ENCODE measurements at places on chromosomes 3 and 15.

DNA sequence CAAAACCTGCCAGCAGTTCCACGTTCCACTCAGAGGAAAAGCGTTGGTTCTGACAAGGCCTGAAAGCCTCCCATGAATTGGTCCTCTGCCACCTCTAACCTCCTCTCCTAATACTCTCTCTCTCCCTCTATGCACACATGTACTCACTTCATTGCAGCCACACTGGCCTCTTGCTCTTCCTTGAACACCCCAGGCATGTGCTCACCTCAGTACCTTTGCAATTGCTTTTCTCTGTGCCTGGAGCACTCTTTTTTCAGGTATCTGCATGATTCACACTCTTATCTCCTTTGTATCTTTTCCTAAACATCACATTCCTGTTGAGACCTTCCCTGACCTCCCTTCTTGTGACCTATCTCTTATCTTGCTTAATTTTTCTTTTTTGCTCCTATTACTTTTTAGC, 178.2 kb upstream of the FEZF2 start:
- no peak for DNase-seq

DNA sequence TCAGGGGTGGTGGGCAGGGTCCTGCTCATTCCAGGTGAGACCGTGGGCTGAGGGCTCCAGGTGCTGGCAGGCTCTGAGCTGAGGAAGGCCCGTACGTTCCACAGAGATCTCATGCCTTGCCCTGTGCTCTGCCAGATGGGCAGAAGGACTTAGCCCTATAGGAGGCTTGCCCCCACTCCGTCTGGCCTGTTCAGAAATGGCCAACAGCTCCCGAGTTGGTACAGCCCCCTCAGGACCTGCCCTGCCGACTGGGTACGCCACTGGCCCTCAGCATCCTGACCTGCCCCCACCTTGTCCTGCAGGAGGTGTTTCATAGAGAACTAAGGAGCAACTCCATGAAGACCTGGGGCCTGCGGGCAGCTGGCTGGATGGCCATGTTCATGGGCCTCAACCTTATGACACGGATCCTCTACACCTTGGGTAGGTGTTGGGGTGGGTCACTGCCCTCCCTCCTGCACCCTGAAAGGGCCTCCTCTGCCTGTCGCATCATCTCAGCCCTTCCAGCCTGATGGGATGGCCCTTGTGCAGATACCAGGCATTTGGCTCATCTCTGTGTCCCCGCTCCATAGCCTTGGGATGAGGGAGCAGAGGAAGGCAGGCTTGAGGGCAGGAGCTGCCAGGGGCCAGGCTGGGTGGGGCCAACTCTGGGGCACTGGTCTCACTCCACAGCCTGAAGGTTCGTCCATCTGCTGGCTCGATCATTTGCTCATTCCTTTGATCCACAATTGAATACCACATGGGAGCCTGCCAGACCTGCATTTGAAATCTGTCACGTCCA, 14.2 kb downstream of the TMEM43 start:
- no peak for DNase-seq

DNA sequence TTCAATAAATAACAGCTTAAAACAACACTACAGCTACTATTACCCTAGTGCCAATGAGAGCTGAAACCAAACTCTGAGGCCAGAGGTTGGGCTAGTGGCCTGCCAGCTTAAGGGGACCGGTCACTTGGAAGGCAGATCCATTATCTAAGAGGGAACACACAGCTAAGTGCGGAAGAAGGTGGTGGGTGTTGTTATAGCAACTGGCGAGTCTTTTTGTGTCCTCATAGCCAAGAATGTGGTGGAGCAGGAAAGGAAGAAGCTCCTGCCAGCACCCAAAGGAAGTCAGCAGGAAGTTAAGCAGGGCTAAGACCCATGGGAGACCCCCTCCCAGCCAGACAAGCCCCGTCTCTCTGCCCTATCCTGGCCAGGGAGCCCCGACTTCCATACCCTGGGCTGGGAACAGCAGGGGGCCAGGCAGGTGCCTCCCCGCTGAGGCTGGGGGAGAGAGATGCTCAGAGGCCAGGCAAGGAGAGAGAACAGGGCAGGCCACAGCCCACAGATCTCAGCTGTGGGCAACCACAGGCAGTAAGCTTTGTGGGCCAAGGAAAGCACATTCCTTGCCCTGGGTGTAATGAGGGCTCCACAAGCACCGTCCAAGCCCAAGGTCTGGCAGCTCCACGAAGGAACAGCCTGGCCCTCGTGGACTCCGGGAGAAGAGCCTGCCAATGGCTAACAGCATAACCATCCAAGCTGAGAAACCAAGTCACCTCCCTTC, 34.0 kb upstream of the HRH1 start:
- DNase-seq: no peak

GRCh38 chr15:92715758-92716157, 60.2 kb upstream of the FAM174B start:
- DNase-seq: no peak

DNA sequence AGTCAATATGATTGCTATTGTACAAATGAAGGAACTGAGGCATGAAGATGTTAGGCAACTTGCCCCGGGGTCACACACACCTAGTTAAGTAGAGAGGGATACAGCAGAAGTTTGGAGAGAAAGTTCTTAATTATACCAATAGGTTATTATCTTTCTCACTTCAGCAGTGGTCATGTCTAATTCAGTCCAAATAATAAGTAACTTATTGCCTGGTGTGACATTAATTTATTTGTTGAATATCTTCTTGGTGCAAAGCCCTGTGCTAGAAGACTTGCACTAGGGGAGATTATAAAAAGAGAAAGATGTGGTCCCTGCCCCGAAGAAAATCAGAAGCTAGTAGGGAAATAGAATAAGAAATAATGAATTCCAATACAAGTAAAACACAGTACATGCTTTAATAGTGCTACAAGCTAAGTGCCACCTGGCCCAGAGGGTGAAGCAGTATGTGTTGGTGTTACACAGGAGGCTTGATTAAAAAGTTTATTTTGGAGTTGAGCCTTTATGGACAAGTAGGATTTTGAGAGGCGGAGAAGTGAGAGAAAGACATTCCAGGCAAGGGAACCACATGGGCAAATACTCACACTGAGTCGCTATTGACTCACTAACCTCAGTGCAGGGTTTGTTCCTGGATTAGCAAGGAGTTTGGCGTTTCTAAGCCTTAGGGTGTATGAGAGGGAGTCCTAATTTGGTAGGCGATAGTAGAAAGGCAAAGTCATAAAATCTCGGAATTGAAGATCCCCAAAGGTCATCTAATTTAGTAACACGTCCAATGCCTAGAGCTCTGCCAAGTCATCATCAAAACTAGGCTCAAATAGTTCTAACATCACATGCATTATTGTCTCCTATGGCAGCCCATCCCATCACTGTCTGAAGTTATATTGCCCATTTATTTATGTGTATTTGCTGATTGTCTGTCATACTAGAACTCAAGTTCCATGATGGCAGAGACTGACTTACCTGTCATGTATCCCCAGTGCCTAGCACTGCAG, 19.2 kb upstream of the GSK3B start:
- DNase-seq: no peak

GRCh38 chr3:197329382-197329781, 31.0 kb upstream of the DLG1 start:
- no peak for DNase-seq

DNA sequence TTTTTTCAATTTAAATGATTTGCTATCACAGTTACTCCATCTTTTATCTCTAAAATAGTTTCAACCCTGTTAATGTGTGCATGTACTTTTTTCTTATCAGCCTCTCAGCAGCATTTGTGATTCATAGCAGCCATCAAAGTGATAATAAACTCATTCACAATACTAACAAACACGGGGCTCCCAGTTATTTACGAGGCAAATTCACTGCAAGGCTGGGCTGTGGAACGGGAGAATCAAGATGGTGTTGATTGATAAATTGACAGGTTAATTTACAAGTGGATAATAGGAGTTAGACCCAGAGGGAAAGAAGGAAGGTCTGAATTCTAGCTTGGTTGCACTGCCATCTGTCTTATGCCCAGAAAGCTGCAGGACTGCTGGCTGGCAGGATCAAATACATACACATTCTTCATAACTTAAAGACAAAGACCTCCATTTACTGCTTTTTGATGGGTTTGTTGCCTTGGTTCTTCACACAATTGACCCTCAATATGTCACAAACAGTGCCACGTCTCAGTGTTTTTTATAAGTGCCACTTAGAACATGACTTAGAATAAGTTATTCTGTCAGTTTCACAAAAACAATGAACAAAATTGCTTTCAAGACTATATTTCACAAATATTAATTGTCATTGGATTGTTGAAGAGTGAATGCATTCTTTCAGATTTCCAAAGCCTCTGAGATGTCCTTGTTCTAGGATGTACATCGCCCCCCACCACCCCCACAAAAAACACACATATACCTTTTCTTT, 562.8 kb downstream of the NR2F2 start:
- DNase-seq: no peak

DNA sequence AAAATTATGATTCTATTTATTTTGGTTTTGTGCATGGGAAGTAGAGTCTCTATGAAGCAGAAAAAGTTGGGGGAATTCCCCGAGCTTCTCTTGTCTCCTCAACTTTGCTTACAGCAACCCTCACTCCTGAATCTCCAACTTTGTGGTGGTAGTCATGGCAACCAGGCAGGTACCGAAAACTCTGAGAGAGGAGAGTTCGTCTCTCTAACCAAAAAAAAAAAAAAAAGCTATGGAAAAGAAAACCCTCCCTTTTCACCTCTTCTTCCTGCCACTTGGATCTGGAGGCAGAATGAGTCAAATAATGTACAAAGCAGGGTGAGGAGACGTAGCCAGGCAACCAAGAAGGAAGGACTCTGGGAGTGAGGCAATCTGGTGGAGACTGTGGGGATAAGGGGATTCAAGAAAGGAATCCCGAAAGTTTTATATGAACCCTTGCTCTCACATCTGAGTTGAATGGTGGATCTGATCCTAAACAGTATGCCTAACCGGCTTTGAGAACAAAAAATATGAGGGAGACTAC, 108.1 kb downstream of the PLOD2 start:
- no peak for DNase-seq

GRCh38 chr3:186001842-186002241, 64.0 kb upstream of the TRA2B start:
- DNase-seq: no peak

DNA sequence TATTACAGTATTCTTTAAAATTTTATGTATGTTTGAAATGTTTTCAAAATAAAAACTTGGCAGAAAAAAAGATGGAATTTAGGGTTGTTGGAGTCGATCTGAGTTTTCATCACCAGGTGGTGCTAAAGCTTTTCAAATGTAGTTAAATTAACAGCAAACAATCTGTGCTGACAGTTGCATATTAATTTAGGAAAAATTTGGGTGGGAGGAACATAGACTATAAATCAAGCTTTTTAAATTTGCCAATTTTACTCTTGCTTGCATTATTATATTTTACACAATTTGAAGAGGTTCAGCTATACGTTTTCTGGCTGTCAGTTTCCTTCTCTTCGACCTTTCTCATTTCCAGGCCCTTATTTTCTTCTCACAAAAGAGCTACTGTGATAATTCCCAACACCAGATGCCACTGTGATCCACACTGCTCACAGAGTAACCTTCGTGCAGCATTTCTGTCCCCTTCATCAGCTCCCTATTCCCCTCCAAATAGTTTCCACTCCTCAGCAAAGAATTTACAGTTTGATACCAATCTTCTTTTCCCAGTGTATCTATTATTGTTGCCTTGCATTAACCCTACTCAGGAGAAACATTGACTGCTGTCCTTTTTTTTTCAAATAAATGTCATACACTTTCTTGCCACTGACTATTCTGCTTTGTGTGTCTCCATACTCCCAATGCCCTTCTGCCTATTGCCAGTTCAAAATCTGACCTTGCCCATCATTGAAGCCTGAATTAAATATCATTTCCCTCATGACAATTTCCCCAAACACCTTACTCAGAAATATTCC, 53.4 kb upstream of the EIF5A2 start:
- peak; percentile 12 for DNase-seq

DNA sequence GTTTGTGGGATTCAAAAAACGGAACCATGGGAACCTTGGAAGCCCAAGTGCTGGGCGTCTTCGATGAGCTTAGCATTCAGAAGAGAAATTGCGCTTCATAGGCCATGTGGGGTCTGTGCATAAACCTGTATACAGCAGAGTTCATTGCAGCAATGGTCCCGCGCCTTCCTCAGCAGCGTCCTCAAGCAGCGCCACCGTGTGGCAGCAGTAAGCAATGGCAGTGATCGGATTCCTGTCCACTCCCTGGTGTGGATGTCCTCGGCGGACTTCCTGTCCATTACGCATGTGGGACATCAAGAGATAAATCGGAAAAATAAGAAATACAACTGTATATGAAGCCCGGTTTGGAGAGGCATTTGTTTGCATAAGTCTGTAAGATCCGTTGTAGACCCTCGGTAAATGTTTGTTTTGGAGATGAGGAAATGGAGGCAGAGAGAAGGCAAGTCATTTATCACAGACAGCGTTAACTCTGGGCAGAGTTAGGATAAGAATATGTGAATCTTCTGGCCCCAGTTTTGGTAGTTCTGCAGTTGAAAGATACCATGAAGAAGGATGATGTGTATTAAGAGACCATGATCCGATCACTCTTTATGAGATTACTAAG, 57.7 kb downstream of the CNTN4 start:
- DNase-seq: no peak

- no peak for DNase-seq
These were observed 76.4 kb downstream of the DHX36 start for GRCh38 chr3:154247806-154248415.

GRCh38 chr15:76160426-76161152, 100.8 kb downstream of the TMEM266 start:
- DNase-seq: no peak

DNA sequence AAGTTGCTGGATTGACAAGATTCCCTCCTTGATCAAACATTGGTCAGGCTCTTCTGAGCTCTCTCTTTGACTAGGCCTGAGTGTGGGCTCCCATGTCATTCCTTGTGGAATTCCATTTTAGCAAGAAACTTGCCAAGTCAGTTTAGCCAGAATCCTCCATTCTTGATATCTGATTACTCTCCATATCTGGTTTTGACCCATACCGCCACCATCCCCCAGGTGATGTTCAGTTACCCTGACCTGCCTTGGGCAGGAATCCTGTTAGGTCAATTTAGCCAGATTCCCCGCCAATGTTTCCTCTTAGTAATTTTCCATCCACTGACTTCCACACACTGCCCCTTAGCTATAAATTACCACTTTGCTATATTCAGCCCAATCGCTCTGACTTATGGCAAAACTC, 1.0 kb upstream of the PCCB start:
- DNase-seq: no peak

- no peak for DNase-seq
These were observed 291.8 kb downstream of the UACA start for GRCh38 chr15:70471517-70471916.

- no peak for DNase-seq
These were observed 97.6 kb upstream of the VGLL3 start for GRCh38 chr3:87088430-87088992.
